ENCODE measurements at places on chromosomes 2 and 18.

GRCh38 chr2:109355192-109355843 is 226.3 kb downstream of the SH3RF3 start:
- no peak for DNase-seq

DNA sequence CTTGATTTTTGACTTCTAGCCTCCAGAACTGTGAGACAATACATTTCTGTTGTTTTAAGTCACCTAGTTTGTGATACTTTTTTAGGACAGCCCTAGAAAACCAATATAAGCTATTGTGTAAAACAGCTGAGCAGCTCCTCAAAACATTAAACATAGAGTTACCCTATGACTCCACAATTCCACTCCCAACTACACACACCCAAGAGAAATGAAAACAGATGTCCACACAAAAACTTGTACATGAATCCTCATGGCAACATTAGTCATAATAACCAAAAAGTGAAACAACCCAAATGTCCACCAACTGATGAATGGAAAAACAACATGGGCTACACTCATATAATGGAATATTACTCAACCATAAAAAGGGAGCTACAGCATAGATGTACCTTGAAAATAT is 32.6 kb downstream of the TNS1 start:
- DNase-seq, result no peak

DNA sequence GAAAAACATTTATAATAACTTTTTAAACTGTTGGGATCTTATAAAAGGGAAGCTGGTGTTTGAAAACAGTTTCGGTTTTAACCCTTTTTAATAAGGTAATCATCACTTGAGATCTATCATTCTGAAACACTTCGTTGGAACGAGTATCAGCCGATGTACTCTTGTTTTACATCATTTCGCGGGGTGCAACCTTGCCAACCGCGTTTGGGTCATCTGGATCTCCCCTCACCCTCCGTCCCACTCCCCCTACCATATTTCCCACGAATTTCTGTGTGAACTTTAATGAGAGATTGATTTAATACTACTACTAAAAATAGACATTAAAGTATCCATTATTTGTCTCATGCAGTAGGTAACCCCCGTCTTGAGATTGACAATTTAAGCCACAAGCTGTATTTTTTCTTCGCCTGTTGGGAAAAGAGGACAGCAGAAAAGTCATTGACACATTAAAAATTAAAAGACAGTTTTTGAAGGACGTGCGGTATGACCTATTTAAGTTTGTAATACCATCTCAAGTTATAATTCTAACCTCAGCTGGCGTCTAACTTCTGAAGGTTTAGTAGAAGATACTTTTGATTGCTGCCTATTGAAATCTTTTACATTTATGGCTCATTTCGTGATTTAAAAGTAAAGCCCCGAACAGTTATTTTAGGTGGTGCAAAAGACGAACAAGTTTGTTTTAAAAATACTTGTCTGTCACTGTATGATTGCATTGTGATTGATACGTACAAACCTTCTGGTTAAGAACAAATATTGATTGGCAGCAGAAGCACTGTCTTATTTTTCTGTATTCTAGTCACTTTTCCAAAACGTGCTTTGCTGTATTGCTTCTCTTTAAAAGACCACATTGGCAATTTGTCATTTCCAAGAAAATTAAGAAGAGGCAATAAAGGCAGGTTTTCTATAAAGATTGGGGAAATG is 1.5 kb downstream of the CREB1 start:
- DNase-seq, result no peak

GRCh38 chr2:113981404-113982134 is 91.7 kb downstream of the ACTR3 start:
- no peak for DNase-seq

All from mucosa of gallbladder (tissue), 1 donor.